Central memory CD4-positive, alpha-beta T cell (primary cell): ENCODE measurements at places on chromosomes 7 and 10.

DNA sequence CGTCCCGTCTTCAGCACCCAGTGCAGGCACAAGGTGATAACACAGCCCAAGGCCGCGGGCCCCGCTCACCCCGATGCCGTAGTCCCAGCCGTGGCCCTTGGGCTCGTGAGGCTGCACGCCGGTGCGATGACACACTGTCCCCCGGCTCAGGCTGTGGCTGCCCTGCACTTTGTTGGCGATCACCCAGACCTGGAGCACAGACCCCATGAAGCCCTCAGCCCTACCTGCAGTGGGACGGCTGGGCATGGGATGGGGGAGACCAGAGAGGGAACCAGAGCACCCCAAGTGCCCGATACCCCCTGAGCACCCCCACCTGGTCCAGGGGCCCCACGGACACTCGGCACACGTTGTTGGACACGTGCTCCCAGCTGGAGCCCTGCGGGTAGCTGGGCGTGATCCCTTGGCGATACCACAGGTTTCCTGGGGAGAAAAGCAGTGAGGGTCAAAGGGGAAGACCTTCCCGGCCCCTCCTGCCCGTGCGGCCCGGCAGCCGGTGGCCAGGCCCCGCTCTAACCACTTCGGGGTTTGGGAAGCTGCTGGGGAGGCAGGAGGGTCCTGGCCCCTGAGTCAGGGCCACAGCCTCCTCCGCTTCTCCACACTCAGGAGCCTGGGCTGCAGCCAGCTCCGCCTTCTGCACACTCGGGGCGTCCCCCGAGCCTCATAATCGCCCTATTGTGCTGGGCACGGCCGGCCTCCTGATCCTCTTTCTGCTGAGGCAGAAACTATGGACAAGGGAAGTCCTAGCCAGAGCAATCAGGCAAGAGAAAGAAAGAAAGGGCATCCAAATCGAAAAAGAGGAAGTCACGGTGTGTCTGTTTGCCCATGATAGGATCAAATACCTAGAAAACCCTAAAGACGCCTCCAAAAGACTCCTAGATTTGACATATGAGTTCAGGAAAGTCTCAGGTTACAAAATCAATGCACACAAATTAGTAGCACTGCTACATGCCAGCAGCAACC lies 6.7 kb downstream of the BHLHA15 start:
- no peak for DNase-seq

- DNase-seq = peak; percentile 40
These were observed 9.4 kb downstream of the HACD1 start for GRCh38 chr10:17607603-17608332.

GRCh38 chr7:87570178-87570577 lies 30.5 kb downstream of the ABCB1 start:
- no peak for DNase-seq

GRCh38 chr10:22723343-22723779 lies 9.0 kb upstream of the PIP4K2A start:
- DNase-seq = no peak

DNA sequence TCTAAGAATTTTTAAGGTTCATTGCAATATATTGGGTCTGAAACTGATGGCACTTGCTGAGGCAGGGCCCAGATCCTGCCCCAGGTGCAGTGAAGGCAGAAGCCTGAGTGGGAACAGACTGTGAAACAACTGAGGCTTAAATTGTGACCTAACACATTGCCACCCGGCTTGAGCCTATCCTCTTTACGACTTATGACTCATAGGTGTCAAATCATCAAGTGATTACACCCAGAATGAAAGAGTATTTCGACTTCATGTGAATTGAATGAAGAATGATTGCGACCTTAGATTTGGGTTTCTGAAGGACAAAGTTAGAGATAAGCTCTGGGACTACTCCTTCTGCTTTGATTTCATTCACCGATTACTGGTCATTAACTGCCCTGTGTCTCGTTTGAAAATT lies 200.9 kb downstream of the CREB5 start:
- DNase-seq = no peak
